ENCODE measurements at places on chromosomes 7 and 10.
A peak's percentile ranks its signal among the peaks of the same experiment; 100 is the strongest.

DNA sequence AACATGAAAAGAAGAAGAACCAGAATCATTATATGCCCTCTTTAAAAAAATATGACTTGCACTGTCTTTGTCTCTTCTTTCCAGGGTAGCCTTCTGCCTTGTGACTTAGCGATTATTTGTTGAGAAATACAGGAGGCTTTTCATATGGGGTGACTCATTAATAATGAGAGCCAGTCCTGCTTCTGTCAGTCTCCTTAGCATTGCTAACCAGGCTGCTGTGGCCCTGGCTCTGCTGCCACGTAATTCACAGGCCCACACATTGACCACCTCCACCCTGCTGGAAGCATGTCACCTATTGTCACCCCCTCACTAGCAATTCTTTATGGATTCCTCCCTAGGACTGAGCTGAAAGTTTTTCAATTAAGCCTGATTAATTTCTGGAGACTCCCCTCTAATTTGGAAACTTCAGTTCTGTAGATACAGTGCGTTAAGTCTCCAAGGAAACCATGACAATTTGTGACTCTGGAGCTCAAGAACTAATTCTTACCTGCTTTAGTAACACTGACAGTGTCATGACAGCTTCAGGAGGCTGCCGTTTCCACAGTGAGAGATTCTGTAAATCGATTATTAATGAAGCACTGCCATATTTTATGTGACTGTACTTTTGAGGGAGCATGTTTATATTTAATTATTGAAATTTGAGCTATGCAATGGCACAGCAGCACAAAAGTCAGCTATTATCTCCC, 267.9 kb upstream of the SP8 start:
- DNase-seq = no peak

DNA sequence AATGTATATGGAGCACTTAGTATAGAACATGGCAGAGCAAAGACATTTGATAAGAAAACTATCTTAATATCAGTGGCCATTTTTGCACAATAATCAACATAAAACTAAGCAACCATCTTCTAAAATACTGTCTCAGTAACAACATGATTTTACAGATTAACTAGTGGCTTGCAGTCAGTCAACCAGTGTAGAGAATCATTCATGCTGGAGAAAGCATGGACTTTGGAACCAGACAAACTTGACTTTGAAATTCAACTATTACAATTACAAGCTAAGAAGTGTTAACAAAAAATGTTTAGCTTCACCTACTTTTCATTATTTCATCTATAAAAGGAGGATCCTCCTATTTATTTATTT, 27.7 kb downstream of the CUBN start:
- DNase-seq = no peak

GRCh38 chr7:5414916-5415315, 8.7 kb downstream of the TNRC18 start:
- peak; percentile 43 for DNase-seq

GRCh38 chr10:558891-559766, 130.3 kb downstream of the DIP2C start:
- DNase-seq = no peak

- no peak for DNase-seq
These were observed 121.7 kb downstream of the RNLS start for GRCh38 chr10:88461426-88461825.

DNA sequence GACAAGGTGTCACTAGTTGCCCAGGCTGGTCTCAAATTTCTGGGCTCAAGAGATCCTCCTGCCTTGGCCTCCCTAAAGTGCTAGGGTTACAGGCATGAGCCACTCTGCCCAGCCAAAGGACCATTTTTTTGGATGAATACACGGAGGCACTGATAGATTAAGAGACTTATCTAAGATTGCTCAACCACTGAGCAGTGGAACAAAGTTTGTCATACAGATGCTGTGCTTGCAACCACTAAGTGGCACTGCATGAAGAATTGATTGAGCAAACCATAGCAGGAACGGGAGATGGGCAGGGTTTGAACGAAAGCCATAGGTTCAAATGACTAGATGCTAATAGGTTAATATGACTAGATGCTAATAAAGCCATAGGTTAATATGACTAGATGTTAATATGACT, 61.1 kb downstream of the EBLN1 start:
- DNase-seq = peak; percentile 3

DNA sequence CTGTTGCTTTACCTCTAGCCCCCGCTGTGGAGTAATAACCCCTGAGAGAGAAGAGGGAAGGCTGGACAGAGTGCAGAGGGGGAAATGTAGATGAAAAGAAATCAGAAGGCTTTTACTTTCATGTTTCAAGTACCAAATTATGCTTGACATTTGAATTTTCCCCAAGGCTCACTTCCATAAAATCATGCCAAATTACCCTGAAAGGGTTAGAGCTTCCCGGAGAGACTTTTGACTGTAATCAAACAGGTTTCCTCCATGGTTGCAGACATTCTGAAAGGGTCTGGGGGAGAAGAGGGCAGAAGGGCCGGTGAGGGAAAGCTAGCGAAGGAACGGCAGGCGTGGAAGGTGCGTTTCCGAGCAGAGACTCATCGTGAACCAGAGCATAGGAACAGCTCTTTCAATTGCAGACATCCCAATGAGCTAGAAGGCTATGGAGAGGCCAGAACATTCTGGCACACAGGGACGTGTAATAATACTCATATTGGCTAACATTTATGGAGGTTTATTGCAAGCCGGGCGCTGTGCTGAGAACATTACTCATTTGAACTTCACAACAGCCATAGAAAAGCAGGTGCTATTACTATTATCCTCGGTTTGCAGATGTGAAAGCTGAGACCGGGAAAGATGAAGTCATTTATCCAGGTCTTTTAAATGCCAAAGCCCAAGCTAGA, 620.8 kb upstream of the AUTS2 start:
- no peak for DNase-seq

DNA sequence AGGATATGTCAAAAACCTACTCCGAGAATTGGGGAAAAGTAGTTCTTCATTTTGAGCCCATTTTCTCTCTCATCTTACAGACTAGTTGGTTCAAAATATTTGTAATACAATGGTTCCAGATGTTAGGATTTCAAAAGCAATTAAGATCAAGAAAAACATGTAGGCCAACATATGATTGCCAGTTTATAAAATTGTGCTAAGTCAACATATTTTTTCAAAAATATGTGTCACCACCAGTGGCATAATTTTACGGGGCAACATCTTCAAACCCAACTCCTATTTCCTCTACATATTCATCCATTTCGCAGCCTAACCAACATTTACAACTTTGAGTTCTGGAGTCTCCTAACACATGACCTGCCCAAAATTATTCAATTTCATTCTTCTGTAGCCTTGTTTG, 514.5 kb upstream of the TPK1 start:
- no peak for DNase-seq

GRCh38 chr10:72334825-72335393, 19.8 kb downstream of the DNAJB12 start:
- no peak for DNase-seq

- no peak for DNase-seq
These were observed 72.3 kb downstream of the ZRANB1 start for GRCh38 chr10:125014086-125014830.

- no peak for DNase-seq
These were observed 84.6 kb downstream of the ARHGAP21 start for GRCh38 chr10:24639124-24639523.

- DNase-seq = no peak
These were observed 29.7 kb downstream of the UNC5B start for GRCh38 chr10:71241830-71242621.

DNA sequence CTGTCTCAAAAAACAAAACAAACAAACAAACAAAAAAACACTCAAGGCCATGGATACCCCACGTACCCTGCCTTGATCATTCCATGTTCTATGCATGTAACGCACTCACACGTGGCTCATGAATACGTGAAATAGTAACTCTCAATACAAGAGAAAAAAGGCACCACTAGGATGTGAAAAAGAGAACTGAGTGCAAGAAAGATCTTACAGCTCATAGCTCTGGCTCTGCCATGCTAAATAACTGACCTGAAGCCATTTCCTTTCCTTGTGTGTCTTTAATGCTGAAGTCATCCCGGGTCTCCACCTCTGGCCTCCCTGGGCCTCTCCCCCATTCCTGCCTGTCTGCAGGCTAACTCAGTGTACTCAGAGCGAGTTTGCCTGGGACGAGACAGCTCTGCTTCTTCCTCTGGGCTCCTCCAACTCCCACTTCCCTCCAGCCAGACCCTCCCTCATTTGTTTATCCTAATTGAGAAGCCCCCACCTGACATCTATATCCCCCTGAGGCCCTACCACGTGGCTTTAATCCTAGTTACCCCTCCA, 117.3 kb downstream of the PRPF18 start:
- DNase-seq = no peak

- DNase-seq = no peak
These were observed 4.6 kb downstream of the ST7 start for GRCh38 chr7:116957874-116958273.

DNA sequence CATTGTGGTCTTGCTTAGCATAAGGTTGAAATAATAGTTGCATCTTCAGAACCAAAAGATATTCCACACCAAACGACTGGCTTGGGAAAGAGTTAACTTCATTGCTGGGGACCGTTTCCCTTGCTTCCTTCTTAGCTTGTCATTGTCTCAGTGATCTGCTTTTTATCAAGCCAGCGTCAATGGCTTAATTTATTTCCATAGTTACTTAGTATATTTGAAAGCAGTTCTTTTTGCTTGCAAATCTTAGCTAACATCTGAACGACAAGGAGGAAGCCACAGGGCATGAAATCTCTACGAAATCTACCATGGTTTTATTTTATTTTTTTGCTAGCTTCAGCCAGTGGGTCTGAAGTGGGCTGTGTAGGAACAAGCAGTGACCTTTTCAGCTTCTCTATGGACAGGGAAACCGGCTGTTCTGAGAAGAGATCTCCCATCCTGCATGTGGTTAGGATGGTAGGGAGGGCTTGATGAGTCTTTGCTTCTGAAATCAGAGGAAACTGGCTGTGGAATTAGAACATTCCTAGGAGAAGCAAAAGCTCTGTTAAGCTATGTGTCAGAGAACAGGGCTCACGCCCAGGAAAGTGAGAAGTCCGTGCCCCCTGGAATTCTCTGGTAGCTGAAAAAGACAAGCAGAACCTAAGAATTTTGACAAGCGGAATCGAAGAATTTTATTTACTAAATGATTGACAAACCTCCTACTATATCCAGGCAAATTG, 8.0 kb downstream of the SLC18A2 start:
- DNase-seq = peak; percentile 22

DNA sequence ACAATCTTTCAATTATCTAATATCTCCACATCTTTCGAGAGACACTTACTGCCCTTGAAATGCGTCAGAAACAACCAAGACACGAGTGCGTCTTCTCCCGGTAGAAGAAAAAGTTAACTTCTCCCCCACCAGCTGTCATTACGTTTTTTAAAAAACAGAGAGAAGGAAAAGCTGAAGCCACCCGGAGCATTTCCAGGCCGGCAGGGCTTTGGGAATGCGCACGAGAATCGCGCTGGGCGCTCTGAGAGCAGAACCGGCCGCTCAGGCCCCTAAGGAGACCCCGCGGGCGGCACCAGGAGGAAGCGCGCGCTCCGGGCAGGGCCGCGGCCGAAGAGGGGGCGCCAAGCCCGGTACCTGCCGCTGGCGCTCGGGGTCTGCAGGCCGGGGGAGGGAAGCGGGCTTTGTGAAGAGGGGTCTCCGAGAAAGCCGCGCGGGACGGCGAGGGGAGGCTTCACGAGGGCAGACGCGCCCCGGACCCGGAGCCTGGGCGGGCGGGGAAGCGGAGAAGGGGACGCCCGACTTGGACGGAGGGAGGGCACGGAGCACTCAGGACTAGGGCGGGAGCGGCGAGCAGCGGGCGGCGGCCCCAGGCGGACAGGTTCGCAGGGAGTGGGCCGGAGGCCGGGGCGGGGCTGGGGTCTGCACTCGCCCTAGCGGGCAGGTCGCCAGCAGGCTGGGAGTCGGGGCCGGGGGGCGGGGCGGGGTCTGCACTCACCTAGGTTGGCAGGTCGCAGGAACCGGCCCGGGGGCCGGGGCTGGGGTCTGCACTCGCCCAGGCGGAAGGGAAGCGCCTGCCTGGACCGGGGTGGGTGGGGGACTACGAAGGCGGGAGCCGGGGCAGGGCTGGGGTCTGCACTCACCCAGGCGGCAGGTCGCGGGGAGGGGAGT, 932 bp downstream of the ESYT2 start:
- DNase-seq = peak; percentile 51

GRCh38 chr10:71157435-71157834, 54.9 kb upstream of the UNC5B start:
- no peak for DNase-seq

DNA sequence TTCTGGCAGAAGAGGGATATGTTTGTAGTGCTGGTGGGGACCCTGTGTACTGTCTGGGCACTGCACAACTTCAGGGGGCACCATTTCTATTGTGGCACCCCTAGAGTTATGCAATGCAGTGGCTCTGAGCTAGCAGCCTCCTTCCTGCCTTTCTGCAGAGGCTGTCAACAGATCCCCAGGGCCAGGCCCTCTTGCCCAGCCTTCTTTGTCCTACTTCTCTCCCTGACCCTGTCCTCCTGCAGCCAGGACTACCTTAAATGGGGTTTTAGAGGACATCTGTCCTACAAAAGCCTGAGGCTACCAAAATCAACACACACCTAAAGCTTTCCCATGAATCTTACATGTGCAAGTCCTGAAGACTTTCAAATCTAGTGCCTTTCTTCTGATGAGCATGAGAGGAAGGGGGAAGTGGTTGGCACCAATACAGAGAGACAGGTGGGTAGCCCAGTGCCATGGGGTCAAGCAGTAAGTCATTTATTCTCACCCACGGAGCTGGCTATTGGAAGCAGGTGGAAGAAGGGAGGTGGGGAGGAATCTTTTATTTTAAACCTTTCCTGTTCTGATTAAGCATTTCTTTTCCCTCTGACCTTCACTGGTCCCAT, 2.4 kb downstream of the SPOCK2 start:
- DNase-seq = no peak

- no peak for DNase-seq
These were observed 88.0 kb upstream of the SVIL start for GRCh38 chr10:29722777-29723176.

GRCh38 chr7:131108212-131108940, 219.3 kb upstream of the MKLN1 start:
- no peak for DNase-seq

DNA sequence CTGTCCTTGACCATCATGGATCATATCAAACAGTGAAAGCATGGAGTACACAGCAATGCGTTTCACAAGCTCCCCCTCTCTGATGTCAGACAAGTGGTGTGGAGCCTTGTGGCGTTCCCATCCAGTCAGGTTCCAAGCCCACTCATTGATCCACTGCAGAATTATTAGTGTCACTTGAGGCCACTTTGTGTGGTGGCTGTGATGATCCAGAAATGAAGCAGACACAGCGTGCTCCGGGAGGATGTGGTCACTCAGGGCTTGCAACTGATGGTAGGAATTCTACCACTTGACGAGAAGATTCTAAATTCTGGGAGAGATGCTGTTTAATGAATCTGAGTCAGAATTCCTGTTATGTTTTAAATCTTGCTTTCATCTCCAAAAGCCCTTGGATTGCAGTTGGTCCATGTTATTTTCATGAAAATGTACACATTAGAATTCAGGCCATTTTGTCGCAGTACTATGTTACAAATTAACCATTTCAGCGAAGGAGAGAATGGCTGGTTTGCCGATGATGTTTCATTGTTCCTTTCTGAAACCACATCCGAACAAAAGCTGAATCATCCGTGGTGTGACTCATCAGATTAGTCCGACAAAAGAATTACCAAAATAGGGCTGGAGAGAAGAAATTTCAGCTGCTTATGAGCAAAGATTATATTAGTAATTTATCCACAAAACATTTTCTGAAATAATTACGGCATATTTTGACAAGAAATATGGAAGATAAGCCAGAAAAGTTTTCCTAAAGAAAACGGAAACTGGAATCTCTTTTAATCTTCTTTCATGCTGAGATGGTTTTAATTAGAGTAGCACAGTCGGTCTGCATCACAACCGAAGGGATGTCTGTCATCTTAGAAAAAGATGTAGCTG, 48.1 kb downstream of the INSYN2A start:
- DNase-seq = no peak

Measured in umbilical cord (tissue), 2 donors.